SW 1271 (cell line): ENCODE measurements at places on chromosomes 13 and 19.
A peak's percentile ranks its signal among the peaks of the same experiment; 100 is the strongest.

- DNase-seq, result no peak
Measured at GRCh38 chr19:49135686-49136085, 16.3 kb downstream of the PPFIA3 start.

GRCh38 chr13:37009692-37010091, 9.1 kb downstream of the EXOSC8 start:
- no peak for DNase-seq

DNA sequence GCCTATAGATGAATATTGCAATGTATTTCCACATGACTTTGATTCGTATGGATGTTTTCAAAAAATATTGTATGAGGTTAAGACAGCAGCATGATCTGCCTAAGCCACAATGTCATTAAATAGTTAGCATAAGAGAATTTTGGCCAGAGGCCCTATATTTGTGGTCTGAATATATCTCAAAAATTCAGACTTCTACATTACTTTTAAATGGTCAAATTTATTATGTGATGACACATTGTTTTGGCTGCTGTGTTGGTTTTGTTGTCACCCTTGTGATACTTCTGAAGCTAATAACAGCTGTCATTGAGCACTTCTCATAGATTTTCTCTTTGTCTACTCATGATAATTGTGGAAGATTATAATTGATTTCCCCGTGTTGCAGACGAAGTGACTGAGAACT, 288.2 kb downstream of the MYO16 start:
- no peak for DNase-seq

DNA sequence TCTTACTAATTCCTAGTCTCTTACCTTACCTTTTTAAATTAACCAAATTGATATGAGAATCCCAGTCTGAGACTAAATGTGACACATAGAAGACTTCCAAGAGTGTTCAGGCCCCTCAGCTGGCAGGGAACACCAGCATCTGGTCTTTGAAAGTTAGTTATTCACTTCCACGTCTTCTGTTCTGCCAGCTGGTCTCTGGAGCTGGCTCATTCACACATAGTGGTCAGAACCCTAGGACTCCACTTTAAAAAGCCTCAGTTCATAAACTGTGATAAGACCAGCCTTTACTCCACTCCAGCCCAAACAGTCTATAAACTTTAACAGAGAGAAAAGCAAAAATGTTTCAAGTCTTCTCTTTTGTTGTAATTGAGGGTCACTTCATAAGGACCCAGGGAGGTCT, 263.0 kb downstream of the DCT start:
- no peak for DNase-seq

GRCh38 chr19:49421878-49422202, 1.4 kb downstream of the PTH2 start:
- DNase-seq, result no peak

DNA sequence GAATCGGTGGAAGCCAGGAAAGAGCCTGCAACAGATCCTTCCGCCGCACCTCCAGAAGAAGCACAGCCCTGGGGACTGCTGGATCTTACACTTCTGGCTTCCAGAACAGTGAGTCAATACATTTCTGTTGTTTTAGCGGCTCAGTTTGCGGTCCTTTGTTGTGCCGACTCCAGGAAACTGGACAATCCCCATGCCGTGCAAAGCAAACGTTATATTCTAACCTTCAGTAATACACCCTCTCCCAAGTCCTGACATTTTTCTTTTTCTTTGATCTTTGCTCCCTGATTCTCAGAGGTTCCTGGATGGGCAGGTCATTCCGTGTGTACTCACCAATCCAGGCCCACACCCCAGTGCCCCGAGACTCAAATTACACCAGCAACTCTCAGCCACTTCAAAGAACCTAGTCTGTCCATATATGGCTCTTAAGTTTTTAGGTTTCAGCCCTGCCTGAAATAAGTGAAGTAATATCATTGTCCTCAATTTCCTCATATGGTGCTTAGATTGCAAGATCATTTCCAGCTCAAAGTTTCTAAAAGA, 387.1 kb upstream of the SGCG start:
- no peak for DNase-seq

DNA sequence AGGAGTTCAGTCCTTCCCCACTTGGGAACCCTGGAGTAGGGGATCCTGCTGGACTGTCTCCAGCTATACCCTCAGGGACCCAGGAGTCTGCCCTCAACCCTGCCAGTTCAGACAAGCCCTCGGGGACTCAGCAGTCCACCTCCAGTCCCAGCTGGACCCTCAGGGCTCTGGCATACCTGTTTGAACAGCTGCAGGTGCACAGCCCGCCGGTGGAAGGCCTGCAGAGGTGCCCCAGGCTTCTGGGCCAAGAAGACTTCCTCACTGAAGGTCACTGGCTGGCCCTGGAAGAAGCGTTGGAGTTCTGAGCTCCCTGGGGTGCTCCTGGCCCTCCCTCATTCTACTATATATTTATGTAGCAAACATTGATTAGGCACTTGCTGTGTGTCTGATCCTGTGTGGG, 8.6 kb downstream of the CRB3 start:
- DNase-seq, result no peak

- DNase-seq, result no peak
Measured at GRCh38 chr19:18943465-18943864, 2.4 kb upstream of the HOMER3 start.

- no peak for DNase-seq
Measured at GRCh38 chr13:43238341-43239083, 215.1 kb downstream of the DNAJC15 start.

DNA sequence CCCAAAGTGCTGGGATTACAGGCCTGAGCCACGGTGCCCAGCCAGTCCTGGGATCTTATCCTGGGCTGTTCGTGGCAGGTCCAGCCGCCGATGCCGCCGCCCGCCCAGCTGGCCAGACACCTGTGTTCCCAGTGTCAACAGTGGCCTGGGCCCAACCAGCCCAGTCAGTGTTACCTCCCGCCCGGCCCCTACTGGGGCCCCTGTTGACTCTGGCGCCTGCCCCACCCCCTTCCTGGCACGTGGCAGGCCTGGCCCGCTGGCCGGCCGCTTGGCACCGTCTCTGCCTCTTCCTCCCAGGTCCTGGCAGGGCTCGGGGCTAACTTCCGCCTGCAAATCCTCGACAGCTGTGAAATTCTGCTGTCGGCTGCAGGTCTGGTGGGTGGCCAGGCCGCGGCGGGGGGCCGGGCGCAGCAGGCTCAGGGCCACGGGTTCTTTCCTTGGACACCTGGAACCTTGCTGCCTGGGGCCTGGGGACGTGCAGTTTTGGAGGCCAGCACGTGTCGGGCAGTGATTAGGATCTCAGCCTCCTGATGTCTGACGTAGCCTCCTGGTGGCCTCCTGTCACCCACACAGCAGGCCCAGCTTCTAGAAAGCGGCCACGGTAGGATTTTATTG, 9.1 kb downstream of the ARID3A start:
- DNase-seq, result no peak

GRCh38 chr13:101272886-101273285, 143.4 kb downstream of the NALCN start:
- DNase-seq, result no peak

DNA sequence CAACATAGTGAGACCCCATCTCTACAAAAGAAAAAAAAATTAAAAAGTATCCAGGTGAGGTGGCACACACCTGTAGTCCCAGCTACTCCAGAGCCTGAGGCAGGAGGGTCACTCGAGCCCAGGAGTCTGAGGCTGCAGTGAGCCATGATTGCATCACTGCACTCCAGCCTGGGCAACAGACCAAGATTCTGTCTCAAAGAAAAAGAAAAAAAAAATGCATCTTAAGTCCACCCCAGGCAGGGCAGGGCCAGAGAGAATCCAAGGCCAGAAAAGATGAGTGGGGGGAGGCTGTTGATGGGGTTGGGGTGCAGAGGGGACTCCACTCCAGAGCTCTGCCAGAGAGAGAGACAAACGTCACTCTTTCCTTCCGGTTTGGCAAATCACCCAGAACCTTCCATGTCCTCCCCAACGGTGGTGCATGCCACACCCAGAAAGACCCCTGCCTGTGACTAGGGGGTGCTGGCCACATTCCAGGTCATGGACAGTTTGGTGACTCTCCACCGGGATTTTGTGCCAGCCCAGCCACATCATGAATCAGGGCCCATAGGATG, 431 bp downstream of the FUT3 start:
- no peak for DNase-seq

DNA sequence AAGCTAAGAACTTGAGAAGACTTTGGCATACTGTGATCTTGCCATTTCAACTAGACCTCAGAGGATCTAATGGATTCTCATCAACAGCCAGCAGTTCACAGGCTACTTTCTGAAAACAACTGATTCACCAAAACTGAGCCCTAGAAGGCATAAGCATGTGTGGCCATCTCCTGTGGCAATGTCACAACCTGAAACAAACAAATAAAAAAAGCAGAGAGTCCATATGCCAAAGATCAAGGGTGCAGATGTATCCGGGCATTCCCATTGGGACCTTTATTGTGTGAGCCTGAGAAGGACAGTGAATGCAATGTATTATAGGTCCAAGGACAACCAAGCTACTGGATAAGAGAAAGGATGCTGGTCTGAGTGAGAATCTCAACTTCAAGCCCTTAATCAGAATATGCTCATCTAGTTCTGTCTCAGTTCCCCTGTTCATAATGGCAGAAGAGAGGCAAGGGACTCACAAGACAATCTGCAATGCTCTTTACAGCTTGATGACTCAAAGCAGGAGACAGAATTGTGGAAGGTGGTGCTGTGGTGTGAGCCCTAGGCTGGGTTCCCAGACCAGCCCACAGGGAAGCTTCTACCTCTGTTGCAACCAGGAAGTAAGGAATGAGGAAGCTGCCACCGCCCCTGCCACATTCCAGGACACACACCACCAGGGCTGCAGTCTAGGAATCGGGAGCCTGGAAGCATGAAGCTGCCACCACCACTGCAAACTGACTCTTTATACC, 133.7 kb downstream of the RAP2A start:
- no peak for DNase-seq

DNA sequence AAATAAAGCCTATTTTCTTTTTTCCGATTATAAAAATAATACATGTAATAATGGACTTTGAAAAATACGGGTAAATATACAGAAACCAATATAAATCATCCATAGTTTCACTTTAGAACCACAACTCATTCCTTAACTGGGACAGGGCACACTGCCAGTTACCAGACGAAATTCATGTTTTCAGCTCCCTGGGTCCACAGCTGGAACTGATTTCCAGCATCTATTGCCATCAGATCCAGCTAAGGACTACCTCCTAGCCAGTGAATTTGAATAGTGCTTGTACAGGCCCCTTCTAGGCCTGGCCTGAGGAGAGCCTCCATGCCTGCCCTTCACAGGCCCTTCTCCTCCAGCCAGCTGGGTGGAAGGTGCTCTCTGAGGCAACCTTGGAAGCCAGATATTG, 30.0 kb upstream of the ATP12A start:
- DNase-seq, result no peak

GRCh38 chr13:59531571-59532091, 632.1 kb downstream of the DIAPH3 start:
- DNase-seq, result no peak

DNA sequence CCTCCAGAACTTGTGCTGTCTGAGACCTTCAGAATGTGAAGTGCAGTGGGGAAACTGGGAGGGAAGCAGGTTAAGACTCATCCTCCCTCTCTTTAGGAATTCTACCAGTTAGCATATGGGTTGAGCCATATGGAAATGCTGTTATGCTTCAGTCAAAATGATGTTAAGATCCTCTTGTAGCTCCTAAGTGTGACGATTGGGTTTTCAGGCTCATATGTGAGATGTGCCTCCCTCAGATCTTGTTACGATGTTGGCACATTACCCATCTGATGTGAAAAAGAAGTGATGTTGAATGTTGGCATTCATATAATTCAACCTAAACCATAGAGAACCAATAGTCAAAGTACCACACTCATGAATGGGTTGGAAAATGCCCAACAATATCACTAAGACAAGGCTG, 67.8 kb upstream of the IPO5 start:
- DNase-seq, result no peak

GRCh38 chr13:102774591-102775520, 1.3 kb upstream of the TEX30 start:
- no peak for DNase-seq

DNA sequence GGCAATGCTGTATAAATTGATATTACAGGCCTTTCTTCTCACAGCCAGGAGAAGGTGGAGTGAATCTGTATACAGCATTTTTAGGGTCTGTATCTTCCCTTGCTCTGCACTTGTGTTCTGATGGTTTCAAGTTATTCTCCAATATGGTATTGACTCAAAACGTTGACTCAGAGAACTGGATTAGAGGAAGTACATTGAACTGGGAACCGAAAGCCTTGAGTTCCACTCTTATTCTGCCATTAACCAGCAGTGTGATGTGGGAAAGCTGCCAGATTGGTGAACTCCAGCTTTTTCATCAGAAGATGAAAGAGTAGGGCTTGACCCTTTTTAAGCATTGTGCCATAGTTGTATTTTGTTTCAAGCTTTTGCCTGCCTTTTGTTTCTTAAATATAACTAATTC, 167.7 kb downstream of the SPRY2 start:
- no peak for DNase-seq

DNA sequence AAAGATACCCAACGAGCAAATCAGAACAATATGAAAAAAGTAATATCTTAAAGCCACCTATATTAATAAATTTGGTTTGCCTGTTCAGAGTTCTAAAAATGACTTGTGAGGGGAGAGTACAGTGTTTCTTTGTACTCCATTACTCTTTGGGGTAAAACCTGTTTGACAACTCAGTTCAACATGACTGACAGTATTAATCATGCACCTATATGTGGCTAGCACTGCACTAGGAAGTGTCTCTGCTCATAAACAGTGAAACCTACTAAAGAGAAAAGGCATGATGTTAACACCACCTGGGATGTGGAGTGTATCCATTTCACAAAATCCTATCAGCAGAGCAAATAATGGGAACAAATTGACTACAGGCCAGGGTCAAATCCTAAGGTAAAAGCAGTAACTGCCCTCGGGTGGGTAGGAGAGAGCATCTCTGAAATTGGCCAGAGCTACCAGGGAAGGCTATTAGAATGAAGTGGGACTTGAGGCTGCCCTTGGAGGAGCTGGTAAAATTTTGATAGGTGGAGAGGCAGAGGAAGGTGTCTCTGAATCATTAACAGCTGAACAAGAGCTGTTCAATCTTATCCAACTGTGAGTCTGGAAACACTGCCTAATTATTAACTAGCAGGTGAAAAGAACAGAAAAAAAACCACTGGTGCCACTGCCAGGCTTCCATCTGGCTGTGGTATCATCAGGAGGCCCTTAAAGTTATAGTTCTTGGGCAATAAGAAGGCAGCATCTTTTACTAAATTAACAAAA, 365.1 kb downstream of the DNAJC15 start:
- DNase-seq, result no peak

DNA sequence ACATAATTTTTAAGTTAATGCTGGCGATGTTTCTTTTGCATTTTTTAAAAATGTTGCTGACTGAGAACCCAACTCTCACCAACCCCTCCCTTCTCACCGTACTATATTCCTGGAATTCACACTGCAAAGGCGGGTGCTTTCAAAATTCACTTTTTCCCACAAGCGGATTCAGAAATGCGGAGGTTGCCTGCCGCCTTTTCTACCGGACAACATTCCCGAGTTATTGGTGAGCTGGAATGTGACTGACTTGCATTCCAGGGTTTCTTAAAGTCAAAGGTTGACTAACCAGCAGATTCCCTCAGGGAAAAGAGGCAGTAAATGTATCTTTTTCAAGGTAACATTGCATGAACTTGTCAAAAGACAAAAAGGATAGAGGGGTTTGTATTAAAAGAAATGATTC, 113.3 kb downstream of the RAB20 start:
- peak; percentile 26 for DNase-seq
